ENCODE measurements at places on chromosomes 7 and 10.

- peak; percentile 75 for DNase-seq
Measured at GRCh38 chr7:140200061-140200989, 23.5 kb upstream of the KDM7A start.

DNA sequence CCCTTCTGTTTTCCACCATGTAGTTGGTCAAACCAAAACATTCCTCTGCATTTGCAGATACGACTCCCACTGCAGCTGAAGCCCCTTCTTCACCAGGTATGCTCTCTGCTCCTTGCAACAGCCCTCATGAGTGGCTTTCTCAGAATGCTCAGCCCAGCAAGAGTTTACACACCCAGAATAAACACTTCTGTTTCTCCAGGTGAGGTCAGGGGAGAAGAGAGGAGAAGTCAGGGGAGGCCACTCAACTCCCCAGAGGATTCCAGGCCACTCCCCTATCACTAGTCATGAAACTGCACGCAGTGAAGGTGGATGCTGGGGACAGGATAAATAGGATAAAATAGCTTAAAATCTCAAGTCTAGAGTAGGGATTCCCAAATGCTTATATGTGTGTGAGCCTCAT is 31.2 kb downstream of the CUZD1 start:
- DNase-seq, result no peak

GRCh38 chr10:17138460-17139042 is 8.9 kb upstream of the CUBN start:
- DNase-seq, result no peak

DNA sequence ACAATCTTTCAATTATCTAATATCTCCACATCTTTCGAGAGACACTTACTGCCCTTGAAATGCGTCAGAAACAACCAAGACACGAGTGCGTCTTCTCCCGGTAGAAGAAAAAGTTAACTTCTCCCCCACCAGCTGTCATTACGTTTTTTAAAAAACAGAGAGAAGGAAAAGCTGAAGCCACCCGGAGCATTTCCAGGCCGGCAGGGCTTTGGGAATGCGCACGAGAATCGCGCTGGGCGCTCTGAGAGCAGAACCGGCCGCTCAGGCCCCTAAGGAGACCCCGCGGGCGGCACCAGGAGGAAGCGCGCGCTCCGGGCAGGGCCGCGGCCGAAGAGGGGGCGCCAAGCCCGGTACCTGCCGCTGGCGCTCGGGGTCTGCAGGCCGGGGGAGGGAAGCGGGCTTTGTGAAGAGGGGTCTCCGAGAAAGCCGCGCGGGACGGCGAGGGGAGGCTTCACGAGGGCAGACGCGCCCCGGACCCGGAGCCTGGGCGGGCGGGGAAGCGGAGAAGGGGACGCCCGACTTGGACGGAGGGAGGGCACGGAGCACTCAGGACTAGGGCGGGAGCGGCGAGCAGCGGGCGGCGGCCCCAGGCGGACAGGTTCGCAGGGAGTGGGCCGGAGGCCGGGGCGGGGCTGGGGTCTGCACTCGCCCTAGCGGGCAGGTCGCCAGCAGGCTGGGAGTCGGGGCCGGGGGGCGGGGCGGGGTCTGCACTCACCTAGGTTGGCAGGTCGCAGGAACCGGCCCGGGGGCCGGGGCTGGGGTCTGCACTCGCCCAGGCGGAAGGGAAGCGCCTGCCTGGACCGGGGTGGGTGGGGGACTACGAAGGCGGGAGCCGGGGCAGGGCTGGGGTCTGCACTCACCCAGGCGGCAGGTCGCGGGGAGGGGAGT is 932 bp downstream of the ESYT2 start:
- peak; percentile 53 for DNase-seq

DNA sequence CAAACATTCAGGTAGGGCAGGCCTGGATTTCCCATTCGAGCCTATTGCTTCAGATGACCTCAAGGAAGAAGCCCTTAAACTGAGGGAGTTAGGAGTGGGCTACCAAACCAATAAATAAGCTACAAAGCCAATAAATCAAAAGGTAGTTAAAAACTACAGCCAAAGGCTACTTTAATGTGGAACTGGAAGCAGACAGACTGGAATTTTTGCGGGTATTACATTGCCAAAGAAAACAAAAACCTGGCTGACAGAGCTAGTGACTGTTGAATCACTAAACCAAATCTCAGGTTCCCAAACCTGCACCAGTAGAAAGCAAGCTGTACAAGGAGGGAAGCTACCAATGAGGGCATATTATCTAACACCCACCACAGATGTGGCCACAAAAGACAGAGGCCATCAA is 315.6 kb downstream of the GRM8 start:
- DNase-seq, result peak; percentile 0

DNA sequence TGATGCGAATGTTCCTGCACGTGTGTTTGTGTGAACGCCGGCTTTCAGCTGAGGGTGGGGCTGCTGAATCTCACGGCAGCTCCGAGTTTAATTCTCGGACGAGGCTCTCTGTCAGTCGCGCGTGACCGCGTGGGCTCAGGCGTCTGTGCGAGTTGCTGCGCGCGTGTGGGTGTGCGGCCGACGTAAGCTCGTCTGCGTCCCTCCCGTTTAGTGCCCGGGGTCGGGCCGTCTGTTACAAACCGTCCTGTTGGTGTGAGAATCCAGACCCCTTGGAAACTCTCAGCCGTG is 41.6 kb upstream of the CFAP46 start:
- DNase-seq, result no peak

- no peak for DNase-seq
Measured at GRCh38 chr10:84059526-84059925, 79.8 kb upstream of the GHITM start.

DNA sequence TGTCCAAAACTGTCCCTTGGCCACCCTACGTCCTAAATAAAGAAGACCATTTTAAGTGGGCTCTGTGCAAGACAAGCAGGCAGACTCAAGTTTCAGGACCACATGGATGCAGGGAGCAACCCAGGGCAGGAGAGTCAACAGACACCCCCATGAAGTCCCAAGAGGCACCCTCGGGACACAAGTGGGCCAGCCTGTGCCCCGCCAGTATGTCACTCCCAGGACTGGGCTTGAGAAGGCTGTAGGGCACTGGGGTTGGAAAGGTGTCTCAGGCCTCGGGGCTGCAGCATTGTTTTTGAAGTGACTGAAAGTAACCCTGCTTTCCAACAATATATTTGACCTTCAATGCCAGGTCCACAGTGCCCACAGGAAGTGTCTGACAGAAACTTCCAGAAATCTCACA is 157.4 kb downstream of the TNS3 start:
- DNase-seq, result no peak

DNA sequence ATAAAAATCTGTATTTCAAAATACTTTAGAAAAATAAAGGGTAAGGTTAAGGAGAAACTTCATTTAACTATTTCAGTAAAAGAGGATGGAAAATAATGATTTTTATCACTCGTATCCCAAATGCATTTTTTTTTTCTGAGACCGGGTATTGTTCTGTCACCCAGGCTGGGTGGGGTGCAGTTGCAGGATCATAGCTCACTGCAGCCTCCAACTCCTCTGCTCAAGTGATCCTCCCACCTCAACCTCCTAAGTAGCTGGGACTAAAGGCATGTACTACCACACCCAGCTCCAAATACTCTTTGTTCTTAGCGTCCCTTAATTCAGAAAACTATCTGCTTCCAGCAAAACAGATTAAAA is 11.8 kb downstream of the KMT2C start:
- no peak for DNase-seq

- DNase-seq, result no peak
Measured at GRCh38 chr7:45682836-45683555, 108.8 kb downstream of the ADCY1 start.

- no peak for DNase-seq
Measured at GRCh38 chr7:45703373-45703821, 129.2 kb downstream of the ADCY1 start.

DNA sequence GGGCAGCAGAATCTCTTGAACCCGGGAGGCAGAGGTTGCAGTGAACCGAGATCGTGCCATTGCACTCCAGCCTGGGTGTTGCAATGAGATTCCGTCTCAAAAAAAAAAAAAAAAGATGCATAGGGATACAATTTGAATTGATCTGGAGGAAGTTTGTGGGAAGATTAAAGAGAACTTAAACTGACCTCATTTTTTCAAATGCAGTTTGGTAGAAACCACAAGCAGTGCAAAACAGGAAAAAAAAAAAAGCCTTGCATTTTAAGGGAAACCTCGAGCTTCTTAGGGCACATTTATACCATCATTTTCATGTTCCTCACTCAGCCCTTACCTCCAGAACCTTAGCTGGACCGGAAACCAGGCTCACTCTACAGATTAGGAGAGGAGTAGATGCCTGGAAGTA is 2.8 kb downstream of the KCTD7 start:
- peak; percentile 16 for DNase-seq

DNA sequence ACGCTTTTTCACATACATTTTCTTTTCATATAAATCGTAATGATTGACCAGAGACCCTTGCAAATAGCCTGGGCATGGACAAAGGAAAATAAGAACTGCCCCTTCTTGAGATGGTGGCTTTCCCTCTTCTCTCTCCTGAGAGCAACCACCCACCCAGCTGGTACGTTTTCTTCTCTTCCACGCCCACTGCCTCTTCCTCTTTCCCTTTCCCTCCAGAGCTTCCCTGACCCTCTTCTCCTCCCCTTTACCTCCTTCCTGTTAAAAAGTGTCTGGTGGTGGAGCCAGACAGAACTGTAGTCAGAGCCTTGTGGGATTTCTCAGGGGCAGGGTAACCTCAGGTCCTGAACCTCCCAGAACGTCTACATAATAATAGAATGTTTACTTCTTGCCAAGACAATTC is 23.2 kb downstream of the GPR141 start:
- no peak for DNase-seq

GRCh38 chr7:91759205-91759863 is 121.2 kb downstream of the MTERF1 start:
- peak; percentile 64 for DNase-seq

DNA sequence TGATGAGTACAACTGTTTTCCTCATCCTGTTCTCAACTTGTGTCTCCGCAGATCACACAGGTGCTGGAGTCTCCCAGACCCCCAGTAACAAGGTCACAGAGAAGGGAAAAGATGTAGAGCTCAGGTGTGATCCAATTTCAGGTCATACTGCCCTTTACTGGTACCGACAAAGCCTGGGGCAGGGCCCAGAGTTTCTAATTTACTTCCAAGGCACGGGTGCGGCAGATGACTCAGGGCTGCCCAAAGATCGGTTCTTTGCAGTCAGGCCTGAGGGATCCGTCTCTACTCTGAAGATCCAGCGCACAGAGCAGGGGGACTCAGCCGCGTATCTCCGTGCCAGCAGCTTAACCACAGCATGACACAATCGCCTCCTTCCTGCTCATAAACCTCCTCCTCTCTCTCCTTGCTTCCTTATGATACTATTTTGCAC is 126.7 kb upstream of the PRSS58 start:
- peak; percentile 44 for DNase-seq

- peak; percentile 78 for DNase-seq
Measured at GRCh38 chr10:15316145-15316544, 54.9 kb downstream of the FAM171A1 start.

- DNase-seq, result no peak
Measured at GRCh38 chr10:129730993-129731325, 233.1 kb downstream of the EBF3 start.

DNA sequence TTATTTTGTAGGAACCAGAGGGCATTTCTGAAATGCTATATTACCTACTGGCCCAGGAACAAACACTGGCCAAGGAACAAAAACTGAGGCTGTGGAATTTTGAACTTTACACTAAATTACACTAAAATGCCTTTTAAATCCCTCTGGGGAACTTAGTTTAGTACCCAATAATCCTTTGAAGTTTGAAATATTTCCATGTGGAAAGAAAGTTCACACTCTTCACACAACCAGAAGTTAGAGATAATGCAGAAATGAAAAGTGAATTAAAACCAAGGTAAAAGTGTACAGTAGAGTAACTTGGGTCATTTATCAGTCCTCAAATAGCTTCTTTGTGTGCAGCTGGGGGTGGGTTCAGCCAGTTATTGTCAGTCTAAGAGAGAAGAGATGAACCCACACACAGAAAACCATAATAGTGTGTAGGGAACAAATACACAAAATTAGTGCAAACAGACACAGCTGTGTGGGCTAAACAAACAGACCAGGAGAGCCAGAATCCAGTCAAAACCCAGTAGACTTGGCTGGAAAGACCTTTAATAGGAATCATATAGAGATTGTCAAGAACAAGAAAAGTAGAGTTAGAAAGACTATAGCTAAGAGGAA is 46.5 kb upstream of the DGKI start:
- no peak for DNase-seq

- no peak for DNase-seq
Measured at GRCh38 chr10:128318366-128318765, 192.1 kb upstream of the MKI67 start.

DNA sequence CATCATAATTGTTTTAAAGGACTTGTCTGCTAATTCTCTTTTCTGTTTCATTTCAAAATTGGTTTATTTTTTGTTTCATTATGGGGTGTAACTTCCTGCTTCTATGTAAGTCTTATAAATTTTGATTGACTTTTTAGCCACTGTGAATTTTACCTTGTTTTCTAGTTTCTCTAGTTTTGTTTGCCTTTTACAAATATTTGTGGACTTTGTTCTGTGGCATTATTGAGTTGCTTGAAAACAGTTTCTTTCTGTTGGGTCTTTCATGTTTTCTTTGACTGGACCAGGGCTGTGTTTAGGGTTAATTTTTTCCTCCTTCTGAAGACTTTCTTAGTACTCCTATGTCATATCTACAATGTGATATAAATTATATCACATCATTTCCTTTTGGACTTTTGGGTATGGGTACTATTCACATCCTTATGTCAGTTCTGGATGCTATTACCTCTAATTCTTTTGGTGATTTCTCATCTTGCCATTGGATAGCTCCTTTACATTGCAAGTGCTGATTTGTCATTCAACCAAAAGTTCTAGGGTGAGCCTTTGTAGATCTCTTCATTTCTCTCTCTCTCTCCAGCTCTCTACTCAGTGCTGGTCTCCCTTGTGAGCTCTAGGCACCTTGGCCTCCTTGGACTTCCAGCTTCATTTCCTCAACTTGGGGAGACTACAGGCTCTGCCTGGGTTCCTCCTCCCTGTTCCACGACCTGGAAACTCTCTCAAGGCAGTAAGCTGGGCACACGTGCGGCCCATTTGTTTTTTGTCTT is 36.9 kb downstream of the MLLT10 start:
- no peak for DNase-seq

DNA sequence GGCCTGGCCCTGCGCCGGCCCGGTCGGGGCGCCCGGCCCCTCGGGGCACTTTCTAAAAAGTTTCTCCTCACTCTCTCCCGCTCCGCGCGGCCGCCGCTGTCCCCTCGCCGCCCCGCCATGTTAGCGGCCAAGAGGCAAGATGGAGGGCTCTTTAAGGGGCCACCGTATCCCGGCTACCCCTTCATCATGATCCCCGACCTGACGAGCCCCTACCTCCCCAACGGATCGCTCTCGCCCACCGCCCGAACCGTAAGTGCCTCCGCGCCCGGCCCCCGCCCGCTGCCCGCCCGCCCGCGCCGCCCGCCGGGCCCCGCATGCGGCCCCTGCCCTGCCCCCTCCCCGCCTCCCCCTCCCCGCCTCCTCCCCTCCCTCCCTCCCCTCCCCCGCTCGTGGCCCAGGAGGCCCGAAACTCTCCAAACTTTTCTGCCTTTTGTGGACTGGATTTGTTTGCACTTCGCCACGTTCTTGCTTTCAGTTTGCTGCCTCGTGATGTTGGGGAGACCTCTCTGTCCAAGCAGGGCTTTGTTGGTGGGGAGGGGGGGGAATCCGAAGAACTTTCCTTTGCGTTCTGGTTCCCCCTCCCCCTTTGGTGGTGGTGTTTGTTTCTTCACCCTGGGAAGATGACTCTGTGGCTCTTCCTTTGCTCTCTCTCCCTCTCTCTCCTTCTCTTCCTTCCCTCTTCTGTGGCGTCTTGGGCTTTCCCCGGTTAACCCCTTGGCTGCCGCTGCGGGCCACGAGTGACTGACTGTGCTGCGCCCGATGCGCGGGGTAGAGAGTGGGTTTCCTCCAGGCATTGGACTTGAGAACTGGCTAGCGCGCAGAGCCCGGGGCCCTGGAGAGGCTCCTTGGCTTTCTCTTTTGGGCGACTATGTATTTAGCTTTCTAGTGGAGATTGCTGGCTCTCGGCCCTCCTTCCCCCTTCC is 1.6 kb downstream of the TCF7L2 start:
- peak; percentile 88 for DNase-seq
